ENCODE measurements at places on chromosomes 11 and 22.

DNA sequence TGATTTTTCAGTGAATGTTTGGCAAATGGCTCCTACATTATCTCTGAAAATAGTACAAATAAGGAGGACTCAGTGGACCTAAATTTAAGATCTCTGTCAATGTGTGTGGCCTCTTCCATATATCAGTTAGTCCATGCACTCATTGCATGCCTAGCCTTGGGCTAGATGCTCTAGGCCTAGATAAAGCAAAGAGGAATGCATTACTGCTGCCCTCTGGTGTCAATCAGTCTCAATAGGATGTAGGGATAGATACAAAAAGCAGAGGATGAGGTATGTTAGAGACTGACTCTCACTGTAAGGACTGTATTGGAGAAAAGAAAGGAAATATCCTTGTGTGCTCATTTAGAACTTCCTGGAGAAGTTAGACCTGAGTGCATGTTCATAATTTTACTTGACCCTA lies 42.0 kb downstream of the MS4A2 start:
- no peak for DNase-seq

DNA sequence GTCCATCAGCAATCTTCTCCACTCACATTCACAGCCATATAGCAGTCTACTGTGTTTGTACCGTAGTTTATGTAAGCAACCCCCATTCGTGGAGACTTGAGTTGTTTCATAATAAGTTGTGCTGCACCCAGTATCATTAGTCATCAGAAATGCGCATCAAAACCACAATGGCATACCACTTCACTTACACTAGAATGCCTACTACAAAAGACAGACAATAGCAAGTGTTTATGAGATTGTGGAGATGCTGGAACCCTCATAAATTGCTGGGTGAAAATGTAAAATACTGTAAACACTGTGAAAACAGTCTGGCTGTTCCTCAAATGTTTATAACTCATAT lies 133.3 kb downstream of the ATXN10 start:
- DNase-seq: no peak

- DNase-seq: no peak
Observed at GRCh38 chr22:33841281-33842005, 78.8 kb downstream of the LARGE1 start.

- no peak for DNase-seq
Observed at GRCh38 chr11:1823376-1824220, 11.2 kb upstream of the SYT8 start.

DNA sequence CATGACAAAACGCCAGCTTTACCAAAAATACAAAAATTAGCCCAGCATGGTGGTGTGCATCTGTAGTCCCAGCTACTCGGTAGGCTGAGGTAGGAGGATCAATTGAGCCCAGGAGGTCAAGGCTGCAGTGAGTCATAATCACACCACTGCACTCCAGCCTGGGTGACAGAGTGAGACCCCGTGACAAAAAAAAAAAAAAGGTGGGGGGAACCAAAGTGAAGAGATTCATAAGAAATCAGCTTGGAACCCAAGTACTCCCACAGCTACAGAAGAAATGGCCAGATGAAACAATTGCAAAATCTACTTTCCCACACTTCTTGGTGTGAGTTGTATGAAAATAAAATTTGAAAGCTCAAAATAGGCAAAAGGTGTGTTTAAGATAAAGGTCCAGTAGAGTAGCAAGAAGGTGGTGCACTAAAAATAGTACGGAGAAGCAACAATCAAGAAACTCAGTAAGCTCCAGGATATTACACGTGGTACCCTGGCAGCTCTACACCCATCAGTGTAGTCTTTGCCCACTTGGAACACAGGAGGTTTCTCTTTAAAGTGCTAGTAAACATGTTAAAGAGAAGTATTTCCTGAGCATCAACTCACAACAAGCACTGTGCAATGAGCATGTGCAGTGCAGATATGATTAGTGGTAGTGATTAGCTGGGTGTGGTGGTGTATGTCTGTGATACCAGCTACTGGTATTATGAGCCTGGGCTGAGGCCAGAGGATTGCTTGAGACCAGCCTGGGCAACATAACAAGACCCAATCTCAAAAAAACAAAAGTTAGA lies 5.3 kb downstream of the HARBI1 start:
- DNase-seq: no peak

DNA sequence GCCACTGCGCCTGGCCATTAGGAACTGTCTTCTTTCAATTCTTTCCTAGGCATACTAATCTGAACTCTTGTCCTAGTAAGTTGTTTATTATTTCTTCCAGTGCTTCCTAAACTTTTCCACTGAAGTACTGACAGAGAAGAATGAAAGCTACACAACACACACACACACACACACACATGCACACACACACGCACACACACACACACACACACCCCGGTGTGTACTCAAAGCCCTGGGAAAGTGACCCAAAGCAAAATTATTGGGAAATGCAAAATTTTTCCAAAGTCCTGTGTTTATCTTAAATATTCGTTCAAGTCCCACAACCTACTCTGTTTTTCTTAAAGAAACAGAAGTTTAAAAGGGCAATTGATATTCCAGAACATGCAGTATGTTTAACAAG lies 19.4 kb upstream of the SIK2 start:
- no peak for DNase-seq

GRCh38 chr11:17967661-17968060 lies 45.2 kb downstream of the SERGEF start:
- no peak for DNase-seq

DNA sequence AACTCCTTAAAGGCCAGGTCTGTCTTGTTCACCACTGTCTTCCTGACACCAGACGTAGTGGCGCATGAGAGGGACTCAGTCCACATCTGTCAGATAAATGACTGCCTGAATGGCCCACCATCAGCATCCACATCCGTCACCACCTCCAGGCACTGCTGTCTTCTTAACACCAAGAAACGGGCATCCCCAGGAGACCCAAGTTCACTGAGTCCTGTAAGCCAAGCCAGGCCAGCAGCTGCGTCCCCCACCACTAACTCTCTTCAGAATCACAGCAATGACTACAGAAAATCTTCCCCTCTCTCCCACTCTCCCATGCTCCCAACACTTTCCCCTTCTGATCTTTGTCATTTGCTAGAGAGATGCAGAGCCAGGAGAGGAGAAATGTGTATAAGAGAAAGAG lies 47.3 kb upstream of the LRRC32 start:
- no peak for DNase-seq

DNA sequence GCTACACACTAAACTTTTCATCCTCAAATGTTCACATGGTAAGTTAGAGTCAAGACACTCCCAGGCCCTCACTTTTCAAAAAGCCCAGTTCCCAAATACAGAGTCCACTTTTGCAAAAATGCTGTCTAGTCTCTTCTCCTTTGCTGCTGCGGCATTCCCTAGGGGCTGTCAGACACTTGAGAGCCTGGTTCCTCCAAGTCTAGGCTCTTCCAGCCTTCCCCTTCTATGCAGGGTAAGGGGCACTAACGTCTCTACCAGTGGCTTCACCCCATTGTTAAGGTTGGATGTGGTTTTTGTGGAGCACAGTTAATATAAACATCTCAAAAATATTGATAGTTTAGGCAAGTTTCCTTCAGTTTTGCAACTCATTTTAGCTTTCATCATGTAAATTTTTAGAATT lies 181.5 kb downstream of the KIF18A start:
- no peak for DNase-seq

DNA sequence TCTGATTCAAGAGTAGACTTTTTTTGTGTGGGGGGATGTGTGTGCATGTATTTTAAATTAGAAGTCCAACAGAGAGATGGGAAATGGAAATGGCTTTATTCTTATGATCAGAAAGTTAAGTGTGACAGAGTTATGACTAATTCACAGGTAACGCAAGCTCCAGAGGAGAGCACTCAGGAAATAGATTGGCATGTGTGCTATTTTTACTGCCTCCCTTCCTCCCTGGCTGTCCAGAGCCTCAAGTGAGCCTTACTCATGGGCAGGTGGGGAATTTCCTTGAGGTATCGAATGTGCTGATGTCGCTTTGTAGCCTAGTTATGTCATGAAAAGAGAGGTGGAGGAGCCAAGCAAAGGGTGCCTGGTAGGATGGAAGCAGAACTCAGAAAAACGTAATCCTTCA lies 70.3 kb upstream of the BDNF start:
- DNase-seq: no peak

DNA sequence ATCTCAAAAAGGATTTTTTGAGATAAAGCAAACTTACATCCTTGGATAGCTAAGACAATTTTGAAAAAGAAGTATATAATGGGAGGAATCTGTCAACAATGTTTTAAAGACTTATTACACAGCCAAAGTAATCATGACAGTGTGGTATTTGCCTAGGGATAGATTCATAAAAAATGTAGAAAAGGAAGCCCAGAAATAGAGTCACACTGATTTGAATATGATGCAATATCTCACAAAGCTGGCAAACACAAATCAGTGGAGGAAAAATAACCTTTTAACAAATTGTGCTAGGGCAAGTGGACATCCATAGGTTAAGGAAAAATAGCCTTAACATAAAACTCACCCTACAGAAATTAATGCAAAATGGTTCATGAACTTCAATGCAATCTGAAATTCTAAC lies 6.0 kb downstream of the XKR3 start:
- no peak for DNase-seq

- no peak for DNase-seq
Observed at GRCh38 chr11:36363361-36364268, 67.5 kb downstream of the PRR5L start.

DNA sequence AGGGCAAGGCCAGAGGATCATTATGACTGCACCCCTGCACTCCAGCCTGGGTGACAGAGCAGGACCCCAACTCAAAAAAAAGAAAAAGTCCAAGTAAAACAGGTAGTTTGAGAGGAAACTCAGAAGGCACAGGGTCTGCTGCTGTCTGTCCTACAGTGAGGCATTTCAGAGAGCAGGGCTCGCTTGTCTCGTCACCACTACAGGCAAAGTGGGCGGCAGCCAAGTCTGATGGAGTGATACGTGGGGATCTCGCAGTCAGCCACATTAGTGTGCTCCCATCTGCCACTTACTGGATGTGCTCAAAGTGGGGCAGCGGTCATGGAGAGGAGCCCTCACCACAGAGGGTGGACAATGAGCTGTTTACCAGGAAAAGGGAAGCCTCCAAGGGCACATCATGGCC lies 42.1 kb downstream of the PI4KA start:
- DNase-seq: no peak

- DNase-seq: no peak
Observed at GRCh38 chr22:24432059-24432853, 4.9 kb downstream of the ADORA2A start.

- DNase-seq: no peak
Observed at GRCh38 chr11:64694821-64695365, 28.1 kb downstream of the NRXN2 start.

DNA sequence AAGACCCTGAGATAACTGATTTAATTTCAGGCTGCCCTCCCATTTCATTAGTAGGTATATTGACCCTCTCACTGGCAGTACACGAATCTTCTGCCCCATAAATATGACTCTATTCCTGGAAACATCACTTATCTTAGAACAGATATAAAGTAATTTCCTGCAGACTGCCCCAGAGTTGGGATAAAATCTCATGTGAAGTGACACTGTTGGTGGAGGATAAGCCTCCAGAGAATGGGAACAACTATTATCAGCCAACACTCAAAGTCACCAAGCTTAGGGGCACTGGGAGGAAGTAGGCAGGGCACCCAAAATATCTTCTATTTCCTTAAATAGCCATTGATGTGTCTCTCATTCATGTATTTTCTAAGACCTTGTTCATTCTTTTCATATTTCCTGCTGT lies 8.2 kb downstream of the OR51B5 start:
- no peak for DNase-seq

GRCh38 chr11:133305208-133305956 lies 226.9 kb downstream of the OPCML start:
- no peak for DNase-seq
